ENCODE measurements at places on chromosomes 16 and 17. TPM values are rescaled to one million over a fixed set of nuclear protein-coding genes. Genes with fewer than 3 reads are reported as not detected.

Gene COL1A1
- total RNA-seq = 0.18 TPM

Gene CCT6B
- total RNA-seq = 0.83 TPM

Gene KRT9
- total RNA-seq = not detected

Gene CHAD
- not detected for total RNA-seq

Gene MT1G
- 30.6 TPM for total RNA-seq

Gene TBC1D3L
- total RNA-seq = 17.1 TPM

Gene CACNG5
- total RNA-seq = not detected

Gene CHST6
- not detected for total RNA-seq

Gene NAA60
- 49.0 TPM for total RNA-seq

Gene C17orf50
- total RNA-seq = not detected

Gene KRT31
- not detected for total RNA-seq

Gene TEX19
- not detected for total RNA-seq

GRCh38 chr17:10247810-10248209 lies 49.4 kb upstream of the GAS7 start:
- peaks cover 3% of the 10 kb centered on the region for H3K27me3 ChIP-seq
- no peak for DNase-seq
- no peak overlapping the region for H3K4me3 ChIP-seq
- H3K36me3 ChIP-seq = no peaks in the 10 kb centered on the region
- H3K27ac ChIP-seq = no peak overlapping the region

GRCh38 chr17:81523402-81524038 lies 4.7 kb upstream of the FSCN2 start:
- no peak overlapping the region for H3K4me3 ChIP-seq
- no peaks in the 10 kb centered on the region for H3K36me3 ChIP-seq
- no peak for DNase-seq
- peaks cover 5% of the 10 kb centered on the region for H3K4me1 ChIP-seq
- peaks cover 15% of the 10 kb centered on the region for H3K27me3 ChIP-seq

GRCh38 chr16:51431517-51432241 lies 280.6 kb upstream of the SALL1 start:
- H3K27ac ChIP-seq = no peak overlapping the region
- H3K4me3 ChIP-seq = no peak overlapping the region
- no peak for DNase-seq
- no peaks in the 10 kb centered on the region for H3K4me1 ChIP-seq
- no peaks in the 10 kb centered on the region for H3K27me3 ChIP-seq

GRCh38 chr16:86928523-86929011 lies 350.2 kb downstream of the FOXL1 start:
- H3K36me3 ChIP-seq = no peaks in the 10 kb centered on the region
- no peak overlapping the region for H3K27ac ChIP-seq
- DNase-seq = no peak
- H3K4me3 ChIP-seq = no peak overlapping the region

DNA sequence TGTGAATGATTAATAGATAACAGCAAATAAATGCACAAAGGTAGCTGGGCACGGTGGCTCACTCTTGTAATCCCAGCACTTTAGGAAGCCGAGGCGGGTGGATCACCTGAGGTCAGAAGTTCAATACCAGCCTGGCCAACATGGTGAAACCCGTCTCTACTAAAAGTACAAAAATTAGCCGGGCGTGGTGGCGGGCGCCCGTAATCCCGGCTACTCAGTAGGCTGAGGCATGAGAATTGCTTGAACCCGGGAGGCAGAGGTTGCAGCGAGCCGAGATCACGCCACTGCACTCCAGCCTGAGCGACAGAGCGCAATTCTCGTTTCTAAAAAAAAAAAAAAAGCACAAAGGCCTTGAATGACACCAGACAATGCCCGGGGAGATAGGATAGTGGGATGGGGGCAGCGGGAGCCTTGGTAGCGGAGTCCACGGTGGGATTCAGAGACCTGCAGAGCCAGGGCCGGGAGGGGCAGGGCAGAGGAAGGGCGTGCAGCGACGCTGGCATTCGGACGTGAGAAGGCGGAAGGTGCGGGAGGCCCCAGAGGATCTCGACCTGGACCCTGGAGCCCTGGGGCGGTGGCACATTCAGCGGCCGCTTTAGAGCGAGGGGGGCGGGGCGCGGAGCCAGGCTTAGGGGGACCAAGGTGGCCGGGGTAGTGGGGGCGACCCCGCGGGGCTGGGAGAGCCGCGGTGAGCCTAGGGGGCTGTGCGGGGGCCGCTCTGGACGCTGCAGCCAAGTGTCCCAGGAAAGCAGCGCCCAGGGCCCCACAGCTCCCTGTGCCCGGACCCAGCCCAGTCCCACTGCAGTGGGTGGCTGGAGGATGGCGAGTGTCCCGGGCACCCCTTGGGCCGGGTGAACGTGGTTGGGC lies 999 bp upstream of the FLYWCH2 start:
- H3K4me3 ChIP-seq = peak overlapping the region; percentile 87
- peak overlapping the region; percentile 97 for H3K27ac ChIP-seq
- peaks cover 14% of the 10 kb centered on the region for H3K4me1 ChIP-seq
- peak; percentile 51 for DNase-seq
- peaks cover 3% of the 10 kb centered on the region for H3K36me3 ChIP-seq
- peaks cover 4% of the 10 kb centered on the region for H3K27me3 ChIP-seq

DNA sequence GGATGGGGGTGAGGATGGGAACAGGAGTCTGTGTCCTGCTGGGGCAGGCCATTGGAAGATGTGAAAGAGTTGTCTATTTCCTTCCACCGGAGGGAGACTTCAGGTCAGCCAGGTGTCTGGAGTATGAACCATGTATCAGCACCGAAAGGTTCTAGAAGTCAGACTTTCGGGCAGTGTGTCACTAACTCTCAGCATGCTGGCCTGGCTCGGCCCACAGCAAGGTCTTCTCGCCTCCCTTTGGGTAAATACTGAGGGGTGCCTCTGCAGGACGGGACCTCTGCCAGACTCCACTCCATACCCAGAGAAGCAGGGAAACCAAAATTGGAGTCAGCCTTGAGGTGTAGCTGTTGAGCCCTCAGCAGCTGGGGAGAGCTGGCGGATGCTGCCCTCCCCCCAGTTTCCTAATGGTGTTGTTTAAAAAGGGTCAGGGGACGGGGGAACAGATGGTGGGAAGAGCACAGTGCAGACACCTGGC lies 507 bp downstream of the CIITA start:
- H3K4me1 ChIP-seq = peaks cover 89% of the 10 kb centered on the region
- peaks cover 9% of the 10 kb centered on the region for H3K36me3 ChIP-seq
- peak overlapping the region; percentile 76 for H3K27ac ChIP-seq
- H3K27me3 ChIP-seq = peaks cover 15% of the 10 kb centered on the region

DNA sequence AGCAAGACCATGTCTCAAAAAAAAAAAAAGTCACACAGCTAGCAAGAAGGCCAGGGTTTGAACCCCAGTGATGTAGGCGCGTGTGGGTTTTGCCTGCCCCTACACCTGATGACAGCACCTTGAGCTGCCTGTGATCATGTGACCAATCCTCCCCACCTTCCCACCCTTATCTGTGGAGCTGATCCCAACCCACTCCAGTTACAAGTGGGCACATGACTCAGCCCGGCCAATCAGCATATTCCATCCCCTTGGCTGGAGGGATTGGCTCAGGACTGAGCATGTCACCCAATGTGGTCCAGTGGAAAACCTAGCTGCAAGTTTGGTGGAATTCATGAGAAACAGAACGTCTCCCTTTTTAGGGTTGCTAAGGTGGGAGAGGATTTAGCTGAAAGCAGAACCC lies 6.6 kb downstream of the TMEM114 start:
- H3K36me3 ChIP-seq = no peaks in the 10 kb centered on the region
- peaks cover 24% of the 10 kb centered on the region for H3K27me3 ChIP-seq
- DNase-seq = no peak

GRCh38 chr17:39627712-39628516 lies 1.2 kb downstream of the PPP1R1B start:
- no peak for DNase-seq
- no peaks in the 10 kb centered on the region for H3K36me3 ChIP-seq
- H3K27me3 ChIP-seq = peaks cover 53% of the 10 kb centered on the region
- peaks cover 31% of the 10 kb centered on the region for H3K4me1 ChIP-seq
- no peak overlapping the region for H3K27ac ChIP-seq
- H3K4me3 ChIP-seq = no peak overlapping the region

GRCh38 chr17:50539762-50540559 lies 7.0 kb upstream of the SPATA20 start:
- H3K36me3 ChIP-seq = no peaks in the 10 kb centered on the region
- peaks cover 18% of the 10 kb centered on the region for H3K4me1 ChIP-seq
- no peak overlapping the region for H3K4me3 ChIP-seq
- no peak for DNase-seq
- H3K27me3 ChIP-seq = peaks cover 15% of the 10 kb centered on the region

- no peaks in the 10 kb centered on the region for H3K36me3 ChIP-seq
- no peak for DNase-seq
- H3K4me3 ChIP-seq = no peak overlapping the region
- no peaks in the 10 kb centered on the region for H3K4me1 ChIP-seq
- no peak overlapping the region for H3K27ac ChIP-seq
- no peaks in the 10 kb centered on the region for H3K27me3 ChIP-seq
These were observed 651.8 kb upstream of the GOT2 start for GRCh38 chr16:59385959-59386358.

DNA sequence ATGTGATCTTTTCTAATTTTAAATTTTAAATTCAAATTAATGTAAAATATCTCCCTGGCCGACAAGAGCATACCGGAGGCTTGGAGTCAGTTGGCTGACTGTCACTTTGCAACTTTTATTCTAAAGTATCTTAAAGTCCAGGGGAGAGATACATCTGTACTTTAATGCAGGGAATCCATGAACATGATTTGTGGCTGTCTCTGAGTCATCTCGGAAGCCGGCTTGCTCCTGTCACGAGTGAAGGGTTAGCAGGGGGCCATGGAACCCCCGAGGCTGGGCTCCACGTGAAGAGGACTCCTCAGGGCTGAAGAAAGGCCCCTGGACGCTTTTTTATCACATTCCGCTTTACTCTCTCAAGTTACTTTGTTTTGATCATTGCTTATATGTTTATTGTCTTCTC lies 13.3 kb downstream of the TVP23A start:
- no peak overlapping the region for H3K4me3 ChIP-seq
- H3K36me3 ChIP-seq = no peaks in the 10 kb centered on the region
- H3K27me3 ChIP-seq = peaks cover 2% of the 10 kb centered on the region
- H3K27ac ChIP-seq = no peak overlapping the region
- H3K4me1 ChIP-seq = peaks cover 9% of the 10 kb centered on the region
- DNase-seq = no peak

DNA sequence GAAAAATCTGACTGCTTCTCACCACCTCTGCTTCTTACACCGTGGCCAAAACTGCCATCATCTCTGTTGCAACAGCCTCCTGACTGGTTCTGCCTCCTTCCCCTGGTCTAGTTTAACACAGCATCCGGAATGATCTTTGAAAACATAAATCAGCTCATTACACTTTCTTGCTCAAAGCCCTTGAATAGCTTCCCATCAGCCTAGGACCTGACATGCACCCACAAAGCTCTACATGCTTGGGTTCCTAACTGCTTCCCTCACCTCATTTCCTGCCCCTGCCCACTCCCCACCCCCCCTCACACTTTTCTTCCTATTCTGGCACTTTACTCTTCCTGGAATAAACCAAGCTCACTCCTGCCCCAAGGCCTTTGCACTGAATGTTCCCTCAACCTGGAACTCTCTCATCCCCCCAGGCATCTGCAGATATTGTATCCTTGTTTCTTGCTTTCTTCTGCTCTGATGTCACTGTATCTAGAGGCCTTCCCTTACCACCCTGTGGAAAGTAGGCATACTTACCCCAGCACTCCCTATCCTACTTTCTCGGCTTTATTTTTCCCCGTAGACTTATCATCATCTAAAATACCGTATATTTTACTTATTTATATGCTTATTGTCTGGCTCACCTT lies 112.4 kb downstream of the FTO start:
- H3K27me3 ChIP-seq = no peaks in the 10 kb centered on the region
- peak overlapping the region; percentile 4 for H3K27ac ChIP-seq
- no peak overlapping the region for H3K4me3 ChIP-seq
- H3K36me3 ChIP-seq = peaks cover 12% of the 10 kb centered on the region
- H3K4me1 ChIP-seq = peaks cover 7% of the 10 kb centered on the region

DNA sequence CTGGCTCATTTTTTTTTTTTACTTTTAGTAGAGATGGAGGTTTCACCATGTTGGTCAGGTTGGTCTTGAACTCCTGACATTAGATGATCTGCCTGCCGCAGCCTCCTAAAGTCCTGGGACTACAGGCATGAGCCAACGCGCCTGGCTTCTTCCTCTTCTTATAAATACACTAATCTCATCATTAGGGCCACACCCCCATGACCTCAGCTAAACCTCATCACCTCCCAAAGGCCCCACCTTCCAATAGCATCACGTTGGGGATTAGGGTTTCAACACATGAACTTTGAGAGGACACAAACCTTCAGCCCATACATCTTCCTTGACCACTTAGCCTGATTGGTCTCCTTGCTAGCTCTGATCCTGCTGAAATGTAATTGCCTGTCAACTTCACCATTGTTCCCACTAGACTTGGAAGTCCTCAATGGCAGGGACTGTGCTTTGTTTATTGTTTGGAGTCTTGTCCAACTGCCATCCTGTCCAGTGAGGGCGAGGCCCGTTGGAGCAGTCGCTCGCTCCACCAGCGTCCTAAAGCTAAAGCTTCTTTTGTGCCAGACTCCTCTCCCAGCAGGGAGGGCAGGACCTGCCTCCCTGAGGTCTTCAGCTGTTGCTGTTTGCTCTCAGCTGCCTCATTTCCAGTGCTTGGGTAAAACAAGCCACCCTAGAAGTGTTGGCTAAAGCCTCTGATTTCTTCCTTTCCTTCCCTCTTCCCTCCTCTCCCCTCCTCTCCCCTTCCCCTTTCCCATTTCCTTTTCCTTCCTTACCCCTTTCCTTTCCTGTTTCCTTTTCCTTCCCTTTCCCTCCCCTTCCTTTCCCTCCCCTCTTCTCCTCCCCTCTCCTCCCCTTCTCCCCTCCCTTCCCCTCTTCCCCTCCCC lies 85.3 kb downstream of the HAPSTR1 start:
- no peak for DNase-seq
- no peaks in the 10 kb centered on the region for H3K4me1 ChIP-seq
- no peak overlapping the region for H3K4me3 ChIP-seq
- H3K27me3 ChIP-seq = no peaks in the 10 kb centered on the region

- no peak for DNase-seq
- peaks cover 33% of the 10 kb centered on the region for H3K36me3 ChIP-seq
These were observed 16.9 kb downstream of the EMC8 start for GRCh38 chr16:85782451-85782850.

GRCh38 chr16:49377196-49377755 lies 3.7 kb downstream of the C16orf78 start:
- H3K27ac ChIP-seq = no peak overlapping the region
- DNase-seq = no peak
- H3K36me3 ChIP-seq = no peaks in the 10 kb centered on the region
- H3K4me3 ChIP-seq = no peak overlapping the region
- no peaks in the 10 kb centered on the region for H3K27me3 ChIP-seq
- no peaks in the 10 kb centered on the region for H3K4me1 ChIP-seq

GRCh38 chr17:9472541-9472940 lies 103.1 kb downstream of the STX8 start:
- H3K4me1 ChIP-seq = peaks cover 38% of the 10 kb centered on the region
- DNase-seq = no peak
- H3K36me3 ChIP-seq = peaks cover 14% of the 10 kb centered on the region
- no peak overlapping the region for H3K4me3 ChIP-seq
- no peak overlapping the region for H3K27ac ChIP-seq

GRCh38 chr17:5513628-5514027 lies 27.3 kb downstream of the MIS12 start:
- H3K27me3 ChIP-seq = no peaks in the 10 kb centered on the region
- H3K36me3 ChIP-seq = peaks cover 59% of the 10 kb centered on the region
- peak; percentile 63 for DNase-seq
- H3K4me3 ChIP-seq = peak overlapping the region; percentile 17
- H3K4me1 ChIP-seq = peaks cover 36% of the 10 kb centered on the region

Measured in activated CD8-positive, alpha-beta T cell treated with anti-CD3 and anti-CD28 coated beads, Interleukin-2, amount 10 ng/mL, durations not matched to agents 7 days and 5 days (primary cell).